Amygdala (tissue), 56 donors: ENCODE measurements at places on chromosomes 16 and 17.
A peak's percentile ranks its signal among the peaks of the same experiment; 100 is the strongest.

GRCh38 chr16:48279199-48279598 is 31.9 kb upstream of the ABCC11 start:
- no peak for DNase-seq

- DNase-seq: no peak
These were observed 352 bp upstream of the VMO1 start for GRCh38 chr17:4786516-4786915.

GRCh38 chr17:75876190-75876937 is 2.0 kb downstream of the TRIM47 start:
- no peak for DNase-seq

- peak; percentile 8 for DNase-seq
These were observed 102.0 kb downstream of the GRIN2A start for GRCh38 chr16:10080051-10080772.

- DNase-seq: no peak
These were observed 722 bp downstream of the CDC27 start for GRCh38 chr17:47188271-47188875.

GRCh38 chr17:49438436-49439278 is 24.0 kb upstream of the PHB1 start:
- DNase-seq: no peak

DNA sequence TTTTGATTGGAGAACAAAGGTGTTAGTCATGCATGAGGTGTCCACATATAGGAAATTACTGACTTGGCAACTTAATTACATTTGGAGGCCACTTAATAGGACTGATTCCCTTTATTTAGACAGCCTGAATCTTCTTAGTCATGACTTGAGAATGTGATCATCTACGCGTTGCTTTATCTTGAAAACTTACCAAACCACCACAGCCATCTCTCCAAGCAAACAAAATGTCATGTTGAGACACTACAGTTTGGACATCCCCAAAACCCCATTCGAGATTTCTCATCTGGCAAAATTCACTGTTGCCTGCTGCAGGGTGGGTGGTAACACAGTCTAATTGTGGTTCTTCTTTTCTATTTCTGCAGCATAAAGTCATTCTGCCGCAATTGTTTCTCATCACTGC is 176.5 kb upstream of the CDH5 start:
- DNase-seq: no peak

- no peak for DNase-seq
These were observed 49.3 kb upstream of the USP7 start for GRCh38 chr16:9012848-9013507.

DNA sequence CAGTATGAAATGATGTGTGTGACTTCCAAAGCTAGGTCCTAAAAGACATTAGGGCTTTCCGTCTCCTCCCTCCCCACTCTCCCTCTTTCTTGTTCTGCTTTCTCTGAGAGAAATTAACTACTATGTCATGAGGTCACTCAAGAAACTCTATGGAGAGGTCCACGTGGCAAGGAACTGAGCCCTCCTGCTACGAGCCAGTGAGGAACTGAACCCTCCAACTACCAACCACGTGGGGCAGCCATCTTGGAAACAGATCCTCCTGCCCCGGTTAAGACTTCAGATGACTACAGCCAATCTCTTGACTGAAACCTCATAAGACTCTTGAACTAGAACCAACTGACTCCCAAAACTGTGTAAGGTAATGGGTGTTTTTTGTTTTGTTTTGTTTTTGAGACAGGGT is 4.2 kb upstream of the ALOX15 start:
- DNase-seq: no peak
